Activated T-helper 9 cell treated with anti-CD3 and anti-CD28 coated beads, Interleukin-2, amount 50 U/mL, for 16 hours (primary cell): ENCODE measurements at places on chromosomes 1 and 21.

DNA sequence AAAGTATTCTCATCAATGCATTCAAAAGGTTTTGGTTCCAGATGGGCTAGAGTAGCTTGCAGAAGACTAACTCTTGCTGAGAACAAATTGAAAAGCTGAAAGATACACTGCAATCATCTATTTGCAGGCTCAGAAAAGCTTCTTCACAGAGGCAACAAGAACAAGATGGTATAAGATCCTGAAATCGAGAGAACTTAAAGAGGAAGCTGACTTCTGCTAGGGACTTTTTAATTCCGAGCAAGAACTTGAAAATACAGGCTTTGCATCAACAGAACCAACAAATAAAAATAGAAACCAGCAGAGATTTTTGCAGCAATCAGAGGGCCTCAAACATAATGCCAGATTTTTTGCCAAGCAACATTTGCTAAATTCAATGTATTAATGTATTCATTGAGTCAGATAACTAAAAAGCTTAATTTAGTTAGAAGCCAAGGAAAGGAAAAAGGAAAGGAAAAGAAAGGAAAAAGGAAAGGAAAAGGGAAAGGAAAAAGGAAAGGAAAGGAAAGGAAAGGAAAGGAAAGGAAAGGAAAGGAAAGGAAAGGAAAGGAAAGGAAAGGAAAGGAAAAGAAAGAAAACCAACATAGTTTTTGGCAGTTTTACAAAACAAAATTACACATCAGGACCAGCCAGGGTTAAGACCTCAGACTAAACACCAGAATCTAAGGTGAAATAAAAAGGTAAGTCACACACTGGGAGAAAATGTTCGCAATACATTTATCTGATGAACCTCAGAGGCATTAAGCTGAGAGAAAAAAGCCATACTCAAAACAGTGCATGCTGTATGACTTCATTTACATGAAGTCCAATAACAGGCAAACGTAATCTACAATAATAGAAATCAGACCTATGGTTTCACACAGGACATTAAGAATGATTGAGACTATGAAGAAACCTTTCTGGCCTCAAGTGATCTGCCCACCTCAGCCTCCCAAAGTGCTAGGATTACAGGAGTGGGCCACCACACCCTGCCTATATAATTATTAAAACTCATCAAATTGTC is 42.6 kb downstream of the FAF1 start:
- DNase-seq = no peak

GRCh38 chr21:31558189-31558961 is 101.1 kb upstream of the SOD1 start:
- DNase-seq = peak; percentile 12

DNA sequence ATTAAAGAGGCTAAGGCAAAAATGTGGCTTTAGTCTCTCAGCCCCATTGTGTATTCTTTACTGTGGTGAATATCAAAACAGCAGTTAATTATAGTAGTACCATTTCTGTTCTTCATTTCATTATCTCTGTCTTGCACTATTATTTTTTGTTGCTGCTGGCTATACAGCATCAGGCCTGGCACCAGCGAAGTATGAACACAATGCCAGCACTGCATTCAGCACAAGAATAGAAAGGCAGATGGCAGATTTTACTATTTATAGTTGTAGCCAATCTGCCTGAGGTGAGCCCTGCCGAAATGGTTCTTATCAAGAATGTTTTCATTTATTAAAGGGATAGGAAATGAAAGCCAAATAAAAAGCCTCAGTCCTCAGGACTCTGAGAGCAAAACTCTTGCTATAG is 72.1 kb downstream of the GPR52 start:
- DNase-seq = no peak

- DNase-seq = no peak
These were observed 48.7 kb downstream of the TRIM33 start for GRCh38 chr1:114462341-114462740.

DNA sequence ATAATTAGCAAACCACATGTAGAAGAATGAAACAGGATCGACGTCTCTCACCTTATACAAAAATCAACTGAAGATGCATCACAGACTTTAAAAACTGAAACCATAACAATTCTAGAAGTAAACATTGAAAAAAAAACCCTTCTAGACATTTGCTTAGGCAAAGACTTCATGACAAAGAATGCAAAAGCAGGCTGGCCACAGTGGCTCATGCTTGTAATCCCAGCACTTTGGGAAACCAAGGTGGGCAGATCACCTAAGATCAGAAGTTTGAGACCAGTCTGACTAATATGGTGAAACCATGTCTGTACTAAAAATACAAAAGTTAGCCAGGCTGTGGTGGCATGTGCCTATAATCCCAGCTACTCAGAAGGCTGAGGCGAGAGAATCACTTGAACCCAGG is 1351.7 kb downstream of the MRPL39 start:
- no peak for DNase-seq

GRCh38 chr1:205492774-205493173 is 11.7 kb upstream of the CDK18 start:
- no peak for DNase-seq

GRCh38 chr1:214270097-214270650 is 10.8 kb upstream of the SMYD2 start:
- DNase-seq = no peak

GRCh38 chr1:177480741-177481305 is 310.1 kb downstream of the BRINP2 start:
- no peak for DNase-seq

DNA sequence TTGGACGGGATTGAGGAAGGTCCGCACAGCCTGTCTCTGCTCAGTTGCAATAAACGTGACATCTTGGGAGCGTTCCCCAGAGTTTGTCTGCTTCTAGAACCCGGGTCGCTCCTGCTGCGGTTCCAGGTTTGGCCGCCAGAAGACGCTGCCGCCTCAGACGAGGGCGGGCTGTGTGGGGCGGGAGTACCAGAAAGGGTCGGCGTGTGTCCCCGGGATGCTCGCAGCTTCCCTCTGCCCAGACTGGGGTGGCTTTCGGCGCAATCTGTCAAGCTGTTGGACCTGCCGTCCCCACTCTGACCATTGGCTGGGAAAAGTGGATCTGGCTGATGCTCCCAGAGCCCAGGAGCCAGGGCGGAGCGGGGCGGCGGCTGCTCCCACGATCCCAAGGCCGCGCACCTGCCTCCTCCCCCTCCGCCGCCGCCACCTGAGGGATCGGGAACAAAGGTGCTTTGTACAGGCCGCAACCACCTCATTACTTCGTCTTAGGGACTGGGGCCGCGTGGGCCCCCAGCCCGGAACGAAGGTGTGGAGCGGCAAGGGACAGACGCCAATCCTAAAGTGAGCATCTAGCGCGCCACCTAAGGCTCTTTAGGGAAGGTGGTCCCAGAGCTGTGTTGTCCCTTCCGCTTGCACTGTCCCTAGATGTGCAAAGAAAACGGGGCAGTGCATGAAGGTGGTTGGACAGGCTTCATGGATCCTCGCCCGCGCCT is 683 bp upstream of the EFNA4 start:
- peak; percentile 55 for DNase-seq

DNA sequence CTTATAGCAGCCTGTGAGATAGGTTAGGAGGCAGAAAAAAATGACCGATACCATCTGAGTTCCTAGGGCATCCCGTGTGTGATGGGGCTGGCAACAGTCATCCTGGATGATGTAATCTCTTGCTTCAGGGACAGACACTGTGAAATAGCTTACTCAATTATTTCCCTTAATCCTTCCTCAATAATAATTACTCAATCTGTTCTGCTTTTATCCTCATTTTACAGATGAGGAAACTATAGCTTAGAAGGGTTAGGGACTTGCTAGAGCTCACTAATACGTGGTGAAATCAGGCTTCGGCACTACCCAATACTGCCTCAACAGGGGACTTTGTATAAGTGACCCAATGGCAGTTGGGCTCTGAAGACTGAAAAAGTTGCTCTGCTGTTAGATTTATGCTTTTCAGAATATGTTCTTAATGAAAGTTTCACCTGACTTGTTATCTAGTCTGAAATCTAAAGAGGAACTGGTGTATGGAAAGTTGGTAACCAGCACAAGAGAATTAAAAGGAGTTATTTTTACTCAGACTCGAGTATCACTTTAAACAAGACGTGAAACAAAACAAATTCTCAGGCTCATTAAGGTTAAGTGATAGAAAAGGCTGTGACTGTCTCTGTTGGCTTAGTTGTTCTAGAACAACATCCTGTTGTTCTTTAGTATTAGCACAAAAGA is 14.4 kb downstream of the CD55 start:
- no peak for DNase-seq

DNA sequence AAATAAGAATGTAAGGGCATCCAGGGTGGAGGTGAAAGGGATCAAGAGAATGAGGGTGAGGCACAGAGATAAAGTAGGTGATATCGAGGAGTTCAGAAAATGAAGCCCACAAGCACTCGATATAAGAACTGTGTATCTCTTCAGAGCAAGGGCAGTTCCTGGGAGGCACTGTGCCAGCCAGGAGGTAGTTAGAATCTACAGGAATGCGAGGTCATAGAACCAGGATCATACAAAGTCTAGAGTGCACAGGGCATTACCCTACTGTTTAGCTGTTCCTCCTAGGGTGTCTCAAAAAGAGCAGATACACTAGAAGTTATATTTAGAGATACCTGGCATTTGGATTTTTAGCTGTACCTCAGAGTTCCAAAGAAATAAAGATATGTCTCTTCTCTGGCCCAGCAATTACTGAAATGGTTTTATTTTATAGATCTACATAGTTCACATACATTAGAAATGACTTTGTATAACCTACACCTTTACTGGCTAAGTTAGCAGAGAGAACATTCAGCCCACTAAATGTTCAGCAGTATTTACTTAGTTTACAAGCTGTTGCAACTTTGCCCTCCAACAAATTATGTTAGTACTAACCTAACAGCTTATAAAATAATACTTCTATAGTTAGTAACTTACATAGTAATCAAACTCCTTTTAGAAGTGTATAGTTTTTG is 1.6 kb downstream of the OVAAL start:
- DNase-seq = no peak

GRCh38 chr1:193940176-193940575 is 753.8 kb upstream of the B3GALT2 start:
- no peak for DNase-seq

DNA sequence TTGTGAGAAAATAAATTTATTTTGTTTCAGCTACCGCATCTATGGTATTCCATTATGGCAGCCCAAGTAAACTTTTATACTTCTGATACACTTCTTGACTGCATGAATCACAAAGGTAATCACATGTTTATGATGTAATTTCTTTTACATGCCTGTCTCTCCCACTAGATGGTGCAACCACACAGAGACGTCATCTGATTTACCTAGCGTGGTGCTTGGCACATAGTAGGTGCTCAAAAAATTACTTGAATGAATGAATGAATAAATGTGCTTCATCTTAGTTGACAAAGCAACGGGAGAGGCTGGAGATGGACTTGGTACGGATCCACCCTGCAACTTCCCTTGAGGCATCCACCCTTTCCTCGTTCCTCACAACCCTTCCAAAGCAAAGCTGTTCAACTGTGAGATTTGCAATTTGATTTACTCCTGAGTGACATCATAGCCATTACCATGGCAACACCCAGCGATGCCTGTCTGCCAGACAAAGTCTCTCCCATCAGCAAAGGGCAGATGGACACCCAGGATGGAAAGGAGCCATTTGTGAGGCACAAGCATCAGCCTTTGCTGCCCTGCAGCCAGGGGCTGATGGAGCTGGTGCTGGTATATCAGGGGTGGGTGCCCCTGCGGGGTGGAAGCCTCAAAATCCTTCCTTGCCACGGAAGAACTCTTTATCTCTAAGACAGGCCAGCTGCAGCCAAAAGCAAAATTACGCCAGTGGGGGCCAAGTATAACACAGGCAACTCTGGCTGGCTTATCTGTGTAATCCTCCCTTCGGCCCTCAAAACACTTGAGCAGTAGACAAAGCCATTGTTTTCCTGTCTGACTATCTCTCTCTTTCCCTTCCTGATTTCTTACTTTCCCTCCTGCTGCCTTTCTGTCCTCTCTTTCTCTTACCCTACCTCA is 18.9 kb upstream of the VWA5B1 start:
- DNase-seq = no peak

GRCh38 chr1:77378723-77379535 is 97.1 kb downstream of the AK5 start:
- no peak for DNase-seq

DNA sequence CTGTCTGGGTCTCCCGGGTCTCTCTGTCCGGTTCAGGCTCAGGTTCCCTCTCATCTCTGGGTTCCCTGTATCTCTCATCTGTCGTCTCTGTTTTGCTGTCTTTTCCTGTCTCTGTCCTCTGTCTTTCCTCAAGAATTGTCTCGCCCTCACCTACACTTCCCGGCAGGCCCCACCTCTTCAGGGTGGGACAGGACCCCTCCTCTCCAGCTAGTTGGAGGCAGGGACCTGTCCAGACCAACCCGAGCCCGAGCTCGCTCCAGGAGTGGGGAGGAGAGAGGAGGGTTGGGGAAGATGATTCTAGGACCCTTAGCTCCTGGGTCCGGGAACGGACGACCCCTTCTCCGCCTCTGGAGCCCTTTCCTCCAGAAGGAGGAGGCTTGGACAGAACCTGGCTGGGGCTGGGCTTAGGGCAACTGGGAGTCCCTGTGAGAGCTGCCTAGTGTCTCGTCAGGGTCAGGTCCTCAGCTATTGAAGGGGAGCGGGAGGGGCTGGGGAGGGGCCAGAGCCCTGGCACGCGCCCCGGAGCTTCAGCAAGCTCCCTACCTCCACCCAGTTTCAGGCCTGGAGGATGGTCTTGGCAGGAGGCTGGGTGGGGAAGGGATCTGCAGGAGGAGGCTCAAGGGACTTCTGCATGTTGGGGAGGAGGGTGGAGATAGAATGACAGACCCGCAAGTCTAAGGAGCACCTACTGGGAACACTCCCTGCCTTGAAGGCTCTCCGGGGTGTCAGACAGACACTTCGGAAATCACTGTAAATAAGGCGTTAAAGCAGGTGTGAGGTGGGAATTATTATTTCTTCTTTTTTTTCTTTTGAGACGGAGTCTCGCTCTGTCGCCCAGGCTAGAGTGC is 26.3 kb upstream of the EPB41 start:
- no peak for DNase-seq

DNA sequence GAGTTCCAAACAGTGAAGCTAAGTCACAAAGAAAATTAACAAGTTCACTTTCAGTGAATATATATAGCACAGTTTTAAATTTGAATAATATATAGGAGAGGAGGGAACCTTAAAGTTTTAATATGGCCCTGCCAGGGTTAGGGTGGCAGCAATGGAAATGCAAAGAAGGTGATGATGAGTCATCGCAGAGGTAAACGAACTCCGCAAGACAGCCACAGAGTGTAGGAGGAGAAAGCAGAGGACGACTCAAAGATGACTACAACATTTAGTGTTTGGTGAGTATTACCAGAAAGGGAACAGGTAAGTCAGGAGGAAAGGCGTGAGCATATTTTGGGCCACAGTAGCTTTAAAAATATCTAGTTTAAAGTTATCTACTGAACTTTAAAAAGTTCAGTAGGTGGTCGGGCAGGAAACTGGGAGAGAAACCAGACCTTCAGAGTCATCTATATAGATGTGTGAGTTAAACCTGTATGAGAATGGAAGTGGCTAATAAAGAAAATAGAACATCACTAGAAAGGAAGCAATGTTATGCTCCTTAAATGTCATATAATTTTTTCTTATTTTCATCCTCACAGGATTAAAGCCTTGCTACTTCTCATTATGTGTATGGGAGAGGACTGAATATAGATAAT is 75.7 kb downstream of the UCHL5 start:
- DNase-seq = peak; percentile 6

GRCh38 chr1:59994302-59995198 is 68.0 kb upstream of the CYP2J2 start:
- DNase-seq = no peak

- no peak for DNase-seq
These were observed 90.9 kb downstream of the RGS7 start for GRCh38 chr1:241266121-241266520.
